ENCODE measurements at places on chromosomes 3 and 15. TPM values are rescaled to one million over a fixed set of nuclear protein-coding genes. Genes with fewer than 3 reads are reported as not detected.

DNA sequence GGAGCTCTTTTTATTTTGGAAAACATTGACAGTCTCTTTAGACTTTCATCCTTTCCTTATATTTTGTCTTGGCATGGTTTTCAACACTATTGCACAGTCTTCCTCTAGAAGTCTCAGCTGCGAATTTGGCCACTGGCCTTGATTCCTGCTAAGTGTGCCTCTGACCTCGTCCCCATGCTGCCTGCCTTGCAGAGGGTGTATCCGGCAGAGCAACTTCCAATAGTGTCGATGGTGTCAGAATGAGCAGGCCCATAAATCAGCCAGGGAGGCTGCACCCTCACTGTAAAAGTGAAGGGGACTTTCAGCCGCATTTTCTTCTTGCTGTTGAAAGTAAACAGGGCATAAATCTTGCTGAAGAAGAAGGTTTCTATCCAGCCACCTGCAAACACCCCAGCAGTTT, 336.7 kb upstream of the TRIM42 start:
- DNase-seq = no peak

GRCh38 chr15:99818872-99819271, 85.6 kb upstream of the LYSMD4 start:
- DNase-seq = no peak

C3orf22 gene
- total RNA-seq = not detected

NMNAT3 gene
- total RNA-seq = 9.7 TPM

All from cardiac septum (tissue), 1 donor.